ENCODE measurements at places on chromosomes 13 and 19.

- no peak for DNase-seq
Observed at GRCh38 chr13:108993346-108993745, 363.9 kb downstream of the MYO16 start.

DNA sequence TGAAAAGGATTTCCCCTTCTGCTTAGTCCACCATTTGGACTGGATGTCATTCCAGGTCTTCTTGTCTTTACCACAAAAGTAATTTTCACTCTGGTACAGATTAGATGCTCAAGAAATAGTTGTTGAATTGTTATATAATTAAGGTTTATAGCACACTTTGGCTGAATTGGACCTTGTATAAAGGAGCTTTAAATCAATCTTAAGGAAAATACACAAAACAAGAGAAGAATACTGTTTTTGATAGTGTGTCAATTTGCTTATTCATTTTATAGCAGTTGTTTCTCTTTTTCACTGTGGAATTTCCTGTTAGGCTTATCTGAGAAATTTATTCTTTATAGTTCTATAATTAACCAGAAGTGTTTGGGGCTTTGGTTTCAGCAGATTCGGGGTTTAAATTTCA lies 62.7 kb upstream of the TDRD3 start:
- DNase-seq, result no peak

DNA sequence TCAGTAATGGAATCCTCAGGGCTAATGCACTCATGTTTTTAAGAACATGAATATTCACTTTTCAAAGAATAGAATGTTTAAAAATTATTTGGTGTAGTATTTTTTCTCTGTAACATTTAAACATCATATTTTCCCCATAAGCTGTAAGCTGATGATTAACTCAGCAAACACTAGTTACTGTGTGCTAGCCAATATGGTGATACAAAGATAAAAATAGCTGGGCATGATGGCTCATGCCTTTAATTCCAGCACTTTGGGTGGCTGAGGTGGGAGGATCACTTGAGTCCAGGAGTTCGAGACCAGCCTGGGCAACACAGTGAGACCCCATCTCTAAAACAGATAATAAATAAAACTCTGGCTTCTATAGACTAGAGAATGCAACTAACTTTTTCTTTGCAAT lies 13.2 kb downstream of the RNF17 start:
- no peak for DNase-seq

GRCh38 chr13:42057918-42058530 lies 9.6 kb downstream of the DGKH start:
- no peak for DNase-seq

DNA sequence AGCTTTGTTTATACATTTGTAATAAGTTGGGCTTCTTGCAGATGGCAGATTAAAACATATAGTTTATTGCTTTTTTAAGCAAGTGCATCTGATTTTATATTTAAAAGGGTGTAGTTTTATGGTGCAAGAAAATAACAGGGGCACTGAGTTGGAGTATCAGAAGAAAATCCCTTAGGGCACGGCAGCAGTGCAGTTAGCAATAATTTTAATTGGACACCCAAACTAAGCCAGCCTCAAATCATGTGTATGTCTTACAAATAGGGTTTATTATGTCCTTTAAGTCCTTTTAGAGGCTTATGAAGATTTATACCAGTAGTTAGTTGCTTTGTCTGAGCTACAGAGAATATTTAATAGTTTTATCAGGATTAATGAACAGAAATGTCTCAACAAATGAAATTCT lies 57.5 kb downstream of the GPC6 start:
- DNase-seq, result no peak

GRCh38 chr13:114078461-114079451 lies 53.7 kb downstream of the RASA3 start:
- DNase-seq, result peak; percentile 70

- DNase-seq, result no peak
Observed at GRCh38 chr13:30164146-30164545, 143.2 kb downstream of the KATNAL1 start.

DNA sequence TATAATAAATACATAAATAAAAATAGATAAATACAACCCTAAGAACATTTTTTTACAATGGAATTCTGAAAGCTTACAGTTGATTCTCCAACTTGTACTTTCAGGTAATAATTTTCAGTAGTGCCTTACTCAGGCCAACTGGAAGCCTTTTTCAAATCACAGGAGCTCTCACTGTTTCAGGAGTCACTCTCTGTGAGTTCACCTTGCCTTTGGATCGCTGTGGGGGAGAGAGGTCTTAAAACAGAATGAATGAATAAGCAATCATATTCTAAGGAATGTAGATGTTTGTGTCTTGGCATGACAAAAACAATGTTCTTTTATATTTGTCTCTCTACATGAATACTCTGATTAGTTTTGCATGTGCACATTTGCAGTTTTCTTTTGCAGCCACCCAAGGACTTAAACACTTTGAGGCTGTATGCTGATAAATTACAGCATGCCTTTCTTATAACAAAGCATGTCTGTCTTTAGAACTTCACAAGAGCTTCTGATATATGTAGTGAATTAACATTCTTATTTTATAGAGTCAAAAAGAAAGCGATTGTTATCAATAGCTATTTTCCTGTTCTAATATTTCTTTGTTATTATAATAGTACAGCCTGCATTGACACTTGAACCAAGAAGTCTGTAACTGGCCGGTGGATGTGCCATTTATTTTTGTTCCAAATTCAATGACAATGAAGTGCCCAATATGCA lies 1111.5 kb upstream of the ATXN8OS start:
- no peak for DNase-seq

GRCh38 chr13:93307136-93307535 lies 80.5 kb downstream of the GPC6 start:
- no peak for DNase-seq

- no peak for DNase-seq
Observed at GRCh38 chr13:33409673-33410510, 124.3 kb upstream of the STARD13 start.

DNA sequence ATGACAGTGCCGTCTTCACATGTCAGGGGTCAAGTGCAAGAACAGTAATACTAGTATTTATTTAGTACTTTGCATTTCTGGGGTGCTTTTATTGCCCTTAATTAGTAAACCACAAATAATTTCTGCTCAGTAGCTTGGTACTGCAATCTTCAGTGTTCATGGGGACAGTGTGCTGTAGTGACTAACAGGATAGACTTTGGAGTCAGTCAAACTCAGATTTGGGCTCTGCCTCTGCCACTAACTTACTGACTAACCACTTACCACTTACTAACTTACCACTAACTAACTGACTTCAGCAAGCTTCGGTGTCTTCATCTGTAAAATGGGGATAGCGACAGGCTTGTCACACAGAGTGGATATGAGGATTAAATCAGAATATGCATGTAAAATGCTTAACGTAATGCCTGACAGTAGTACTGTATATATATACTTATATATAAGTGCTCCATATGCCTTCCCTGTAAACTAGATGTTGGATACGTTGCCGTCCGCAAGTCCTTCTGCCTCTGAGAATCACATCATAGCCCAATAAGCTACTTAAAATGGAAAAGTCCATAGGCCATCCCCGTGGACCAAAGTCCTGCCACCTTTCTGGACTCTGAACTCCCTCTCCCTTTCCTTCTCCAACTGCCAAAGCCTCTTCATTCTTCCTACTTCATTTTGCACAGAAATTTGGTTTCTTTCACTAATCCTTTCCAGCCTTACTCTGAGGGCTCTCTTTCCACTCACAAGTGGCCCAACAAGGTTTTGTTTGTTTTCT lies 158.1 kb downstream of the ZIC5 start:
- DNase-seq, result no peak

GRCh38 chr19:1836458-1837221 lies 11.6 kb downstream of the REXO1 start:
- DNase-seq, result no peak

DNA sequence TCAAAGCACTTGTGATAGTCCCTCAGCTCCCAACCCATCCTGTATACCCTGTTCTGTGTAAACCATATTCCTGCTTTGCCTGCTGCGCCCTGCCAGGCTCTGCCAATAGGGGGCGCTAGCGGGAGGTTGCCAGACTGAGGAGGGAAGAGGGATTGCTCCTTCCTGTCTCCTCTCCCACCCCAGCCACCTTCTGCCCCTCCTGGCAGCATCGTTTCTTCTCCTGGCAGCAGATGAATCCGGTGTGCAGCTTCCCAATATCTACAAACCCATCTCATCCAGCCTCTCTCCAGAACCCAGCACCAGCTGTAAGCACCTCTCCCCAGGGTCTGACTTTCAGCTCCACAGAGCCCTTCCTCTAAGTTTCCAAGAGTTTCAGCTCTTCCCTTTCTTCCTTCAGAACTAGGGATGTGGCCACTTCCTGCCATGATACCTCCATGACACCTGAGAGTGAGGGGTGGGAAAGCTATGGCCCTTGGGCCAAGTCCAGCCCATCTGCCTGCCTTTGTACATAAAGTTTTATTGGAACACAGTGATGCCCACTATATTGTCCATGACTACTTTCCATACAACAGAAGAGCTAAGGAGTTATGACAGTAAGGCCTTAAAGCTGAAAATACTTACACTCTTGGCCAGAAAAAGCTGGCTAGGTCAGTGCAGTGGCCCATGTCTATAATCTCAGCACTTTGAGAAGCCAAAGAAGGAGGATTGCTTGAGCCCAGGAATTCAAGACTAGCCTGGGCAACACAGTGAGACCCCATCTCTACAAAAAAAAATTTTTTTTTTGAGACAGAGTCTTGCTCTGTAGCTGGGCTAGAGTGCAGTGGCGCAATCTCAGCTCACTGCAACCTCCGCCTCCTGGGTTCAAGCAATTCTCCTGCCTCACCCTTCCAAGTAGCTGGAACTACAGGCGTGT lies 34.5 kb upstream of the ATP1A3 start:
- no peak for DNase-seq

DNA sequence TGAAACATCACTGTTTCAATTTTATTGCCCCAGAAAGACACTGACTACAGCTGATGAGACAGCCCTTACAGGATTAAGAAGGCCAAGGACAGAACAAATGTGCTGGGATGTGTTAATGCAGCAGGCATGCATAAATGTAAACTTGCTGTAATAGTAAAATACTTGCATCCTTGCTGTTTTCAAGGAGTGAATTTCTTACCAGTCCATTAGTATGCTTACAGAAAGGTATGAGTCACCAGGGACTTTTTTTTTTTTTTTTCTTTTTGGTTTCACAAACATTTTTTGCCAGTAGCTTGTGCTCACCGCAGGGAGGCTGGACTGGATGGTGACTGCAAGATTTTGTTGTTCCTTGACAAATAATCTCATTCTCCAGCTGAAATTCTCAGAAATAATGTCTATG lies 55.1 kb downstream of the GPR180 start:
- DNase-seq, result no peak

DNA sequence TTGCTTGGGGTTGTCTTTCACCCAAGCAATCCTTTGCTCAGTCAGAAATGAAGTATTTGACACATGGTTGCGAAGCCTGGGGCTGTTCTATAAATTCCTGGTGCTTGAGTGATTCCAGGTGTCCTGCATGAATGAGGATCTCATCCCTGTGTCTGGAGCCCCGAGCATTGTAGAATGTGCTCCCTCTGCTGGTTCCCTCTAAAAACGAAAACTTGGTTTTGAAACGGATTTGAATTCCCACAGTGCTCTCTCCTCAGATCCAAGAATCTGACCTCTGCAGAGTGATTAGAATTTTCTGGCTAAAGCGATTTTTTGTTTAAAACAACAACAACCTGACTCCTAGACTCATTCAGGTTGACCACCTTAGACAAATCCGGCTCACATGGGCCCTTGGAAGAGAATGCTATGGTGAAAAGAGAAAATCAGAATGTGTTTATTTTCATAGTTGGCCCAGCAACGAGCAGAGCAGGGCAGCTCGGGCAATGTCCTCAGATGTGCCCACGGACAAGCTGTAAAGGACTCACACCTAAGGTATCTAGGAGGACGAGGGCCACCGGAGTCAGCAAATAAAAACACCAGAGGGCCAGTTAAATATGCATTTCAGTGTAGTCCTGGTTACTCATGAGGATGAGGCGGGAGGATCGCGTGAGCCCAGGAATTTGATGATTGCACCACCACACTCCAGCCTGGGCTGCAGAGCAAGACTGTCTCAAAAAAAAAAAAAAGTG lies 8.7 kb upstream of the ATP12A start:
- DNase-seq, result peak; percentile 39

DNA sequence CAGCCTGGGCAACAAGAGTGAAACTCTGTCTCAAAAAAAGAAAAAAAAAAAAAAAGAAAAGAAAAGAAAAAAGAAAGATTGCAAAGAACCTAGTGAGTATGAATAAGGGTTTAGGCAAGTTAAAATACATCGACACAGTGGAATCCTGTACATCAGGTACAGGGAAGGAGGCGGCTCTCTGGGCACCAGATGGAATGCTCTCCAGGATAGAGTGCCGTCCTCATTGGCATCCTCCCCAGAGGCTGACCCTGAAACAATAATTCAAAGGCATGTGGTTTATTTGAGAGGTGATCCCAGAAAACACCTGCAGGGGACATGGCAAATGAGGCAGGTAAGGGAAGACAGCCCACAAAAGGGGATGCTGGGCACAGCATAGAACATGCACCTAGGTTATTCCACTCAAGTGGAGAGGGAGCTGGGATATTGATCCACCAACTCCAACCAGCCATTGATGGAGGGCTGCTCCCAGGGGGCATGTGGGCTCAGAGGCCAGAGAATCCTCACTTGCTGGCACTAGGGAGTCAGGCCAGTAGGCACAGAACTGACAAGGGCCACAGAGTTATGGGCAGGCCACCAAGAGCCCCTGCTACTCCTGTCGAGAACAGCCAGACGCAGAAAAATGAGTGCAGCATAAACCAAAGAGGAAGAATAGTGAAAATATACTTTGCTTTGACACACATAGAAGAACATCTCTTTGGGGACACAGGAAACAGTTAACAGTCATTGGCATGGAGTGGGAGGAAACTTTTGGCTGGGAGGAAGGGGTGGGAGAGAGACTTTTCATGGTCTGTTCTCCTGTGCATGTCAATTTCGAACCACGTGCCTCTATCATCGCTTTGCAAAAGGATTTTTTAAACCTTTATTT lies 4.2 kb downstream of the TSPAN16 start:
- DNase-seq, result no peak

GRCh38 chr19:1146858-1147780 lies 26.9 kb downstream of the SBNO2 start:
- DNase-seq, result no peak

GRCh38 chr13:33204130-33204927 lies 81.2 kb downstream of the STARD13 start:
- peak; percentile 95 for DNase-seq

DNA sequence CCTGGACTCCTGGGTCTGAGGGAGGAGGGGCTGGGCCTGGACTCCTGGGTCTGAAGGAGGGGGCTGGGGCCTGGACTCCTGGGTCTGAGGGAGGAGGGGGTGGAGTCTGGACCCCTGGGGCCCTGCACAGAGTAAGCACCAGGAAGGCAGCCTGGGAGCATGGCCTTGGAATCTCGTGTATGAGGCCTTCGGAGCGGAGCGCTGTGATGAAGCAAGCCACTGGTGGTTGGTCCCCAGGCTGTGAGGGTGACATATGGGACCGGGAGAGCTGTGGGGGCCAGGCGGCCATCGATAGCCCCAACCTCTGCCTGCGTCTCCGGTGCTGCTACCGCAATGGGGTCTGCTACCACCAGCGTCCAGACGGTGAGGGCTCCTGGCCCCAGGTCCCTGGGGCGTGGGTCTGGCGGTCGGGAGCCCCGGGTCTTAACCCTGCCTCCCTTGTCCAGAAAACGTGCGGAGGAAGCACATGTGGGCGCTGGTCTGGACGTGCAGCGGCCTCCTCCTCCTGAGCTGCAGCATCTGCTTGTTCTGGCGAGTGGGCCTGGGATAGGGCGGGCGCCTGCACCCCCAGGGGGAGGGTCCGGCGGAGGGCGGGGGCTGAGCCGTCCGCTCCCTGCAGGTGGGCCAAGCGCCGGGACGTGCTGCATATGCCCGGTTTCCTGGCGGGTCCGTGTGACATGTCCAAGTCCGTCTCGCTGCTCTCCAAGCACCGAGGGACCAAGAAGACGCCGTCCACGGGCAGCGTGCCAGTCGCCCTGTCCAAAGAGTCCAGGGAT lies 918 bp downstream of the TMEM190 start:
- peak; percentile 60 for DNase-seq
